ENCODE measurements at places on chromosomes 13 and 19.

GRCh38 chr13:51647067-51647466 is 62.8 kb downstream of the WDFY2 start:
- no peak for DNase-seq

- no peak for DNase-seq
These were observed 30.7 kb downstream of the CEACAM1 start for GRCh38 chr19:42497492-42498168.

- DNase-seq, result no peak
These were observed 2.6 kb downstream of the KCNRG start for GRCh38 chr13:50017819-50018218.

DNA sequence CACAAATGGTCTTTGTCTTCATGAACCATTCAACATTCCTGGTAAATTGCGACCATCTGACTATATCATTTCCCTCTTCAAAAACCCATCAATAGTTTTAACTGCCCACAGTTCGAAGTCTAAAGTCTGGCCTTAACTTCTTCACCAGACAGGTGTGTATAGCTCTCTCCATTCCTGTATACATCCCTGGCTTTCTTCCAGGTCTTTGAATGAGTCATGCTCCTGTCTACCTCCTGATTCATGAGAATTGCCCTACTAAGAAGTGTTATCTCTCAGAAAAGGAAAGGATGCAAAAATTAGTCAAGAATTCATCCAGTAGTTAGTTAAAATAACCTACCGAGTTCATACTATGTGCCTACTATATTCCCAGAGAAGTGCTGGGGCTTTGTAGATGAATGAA is 225.0 kb downstream of the TBC1D4 start:
- no peak for DNase-seq

DNA sequence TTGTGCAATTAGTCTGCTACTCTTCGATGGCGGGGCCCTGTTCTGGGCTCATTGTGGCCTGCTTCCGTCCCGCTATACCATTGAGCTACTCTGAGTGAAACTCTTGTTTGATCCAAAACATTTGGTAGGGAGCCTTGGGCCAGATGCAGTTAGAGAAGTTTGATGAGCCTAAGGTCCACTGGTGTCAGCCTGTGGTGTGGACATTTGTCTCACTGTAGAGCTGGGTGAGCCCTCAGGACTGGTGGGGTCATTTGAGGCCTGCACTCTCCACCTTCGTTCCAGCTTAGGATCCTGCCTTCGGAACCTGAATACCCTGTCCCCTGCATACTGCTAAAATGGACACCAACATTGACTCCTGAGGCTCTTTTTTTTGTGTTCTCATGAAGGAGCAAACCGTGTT is 6.9 kb downstream of the UBAC2 start:
- DNase-seq, result no peak

DNA sequence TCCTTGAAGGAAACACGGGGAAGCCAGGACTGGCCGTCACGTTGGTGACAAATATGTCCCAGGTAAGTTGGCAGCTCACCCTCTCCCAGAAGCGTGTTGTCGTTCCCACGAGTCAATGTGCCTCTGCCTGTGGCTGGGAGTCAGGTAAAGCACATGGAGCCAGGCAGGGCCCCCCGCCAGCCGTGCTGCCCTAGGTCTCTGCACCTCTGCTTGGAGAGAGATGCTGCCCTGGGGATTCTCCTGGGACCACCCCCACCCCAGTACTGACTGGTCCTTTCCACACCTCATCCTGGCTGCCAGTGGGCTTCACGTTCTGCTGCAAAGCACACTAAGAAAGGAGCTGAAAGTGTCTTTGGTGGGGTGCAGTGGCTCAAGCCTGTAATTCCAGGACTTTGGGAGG is 9.9 kb downstream of the ZNF114 start:
- no peak for DNase-seq

DNA sequence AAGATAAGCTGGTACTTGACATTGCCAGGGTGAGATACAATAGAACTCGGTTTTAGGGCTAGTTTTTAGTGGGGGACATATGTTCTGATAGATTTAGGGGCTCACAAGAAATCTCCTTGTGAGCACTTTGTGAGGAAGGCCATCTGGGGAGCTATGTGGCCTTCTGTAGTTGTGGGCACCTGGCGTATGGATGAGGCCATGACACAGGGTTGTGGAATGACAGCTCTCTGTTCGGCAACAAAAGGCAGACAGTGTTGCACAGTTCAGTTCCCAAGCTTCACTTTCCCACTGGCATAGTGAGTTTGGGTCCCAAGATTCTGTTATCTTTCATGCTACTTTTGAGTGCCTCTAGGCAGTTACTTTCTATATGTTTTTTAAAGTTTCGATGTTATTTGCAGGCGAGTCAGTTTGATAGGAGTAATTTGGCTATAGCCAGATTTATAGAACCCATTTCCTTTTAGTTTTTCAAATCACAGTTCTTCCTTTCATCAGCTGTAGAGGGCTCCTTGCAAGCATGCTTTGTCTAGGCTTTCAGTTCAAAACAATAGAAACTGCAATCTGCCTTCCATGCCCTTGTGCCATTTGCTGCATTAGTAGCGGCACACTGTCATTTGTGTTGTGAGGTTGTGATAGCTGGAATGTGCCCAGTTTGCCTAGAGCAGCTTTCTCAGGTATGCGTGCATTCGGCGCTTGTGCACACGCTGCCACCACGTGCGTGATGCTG is 70.6 kb upstream of the TEX29 start:
- no peak for DNase-seq

DNA sequence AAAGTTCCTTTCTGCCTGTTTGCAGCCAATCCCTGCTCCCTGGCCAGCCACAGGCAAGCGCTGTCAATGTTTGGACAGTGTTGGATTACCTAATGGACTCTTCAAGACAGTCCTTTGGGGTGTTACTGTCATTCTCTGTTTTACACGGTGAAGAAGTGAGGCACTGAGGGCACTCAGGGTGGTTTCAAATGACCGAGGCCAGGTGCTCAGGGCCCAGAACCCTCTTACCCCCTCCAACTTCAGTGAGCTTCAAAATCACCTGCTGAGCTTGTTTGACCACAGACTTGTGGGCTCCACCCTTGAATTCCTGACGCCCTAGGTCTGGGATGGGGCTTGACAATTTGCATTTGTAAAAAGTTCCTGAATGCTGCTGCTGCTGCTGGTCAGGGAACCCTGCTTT is 97.9 kb downstream of the GGACT start:
- DNase-seq, result no peak

GRCh38 chr19:3580156-3580934 is 4.9 kb upstream of the GIPC3 start:
- no peak for DNase-seq

GRCh38 chr19:55071129-55071502 is 4.6 kb upstream of the EPS8L1 start:
- no peak for DNase-seq

- DNase-seq, result no peak
These were observed 305.4 kb downstream of the KLF12 start for GRCh38 chr13:73828811-73829210.

- no peak for DNase-seq
These were observed 7.8 kb downstream of the HNRNPM start for GRCh38 chr19:8452446-8453123.
